ENCODE measurements at places on chromosomes 13 and 19.

GRCh38 chr13:101988140-101988539 is 413.7 kb downstream of the FGF14 start:
- DNase-seq: no peak

DNA sequence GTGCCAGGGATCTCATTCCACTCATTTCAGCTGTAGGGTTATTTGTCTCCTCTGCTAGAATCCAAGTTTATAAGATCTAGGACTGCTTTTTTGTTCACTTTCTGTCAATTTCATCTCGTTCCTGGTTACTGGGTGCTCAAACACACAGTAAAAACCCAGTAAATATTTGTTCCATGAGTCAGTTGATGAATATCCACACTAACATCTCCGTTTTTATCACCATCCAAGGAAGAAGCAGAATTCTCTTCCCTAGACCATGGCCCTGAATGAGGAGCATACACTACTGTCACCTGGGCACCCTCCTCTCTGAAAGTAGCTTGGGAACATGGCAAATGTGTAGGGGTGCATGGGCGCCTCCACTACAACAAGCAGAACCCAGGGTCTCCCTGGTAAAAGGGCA is 390.8 kb downstream of the FOXO1 start:
- no peak for DNase-seq

DNA sequence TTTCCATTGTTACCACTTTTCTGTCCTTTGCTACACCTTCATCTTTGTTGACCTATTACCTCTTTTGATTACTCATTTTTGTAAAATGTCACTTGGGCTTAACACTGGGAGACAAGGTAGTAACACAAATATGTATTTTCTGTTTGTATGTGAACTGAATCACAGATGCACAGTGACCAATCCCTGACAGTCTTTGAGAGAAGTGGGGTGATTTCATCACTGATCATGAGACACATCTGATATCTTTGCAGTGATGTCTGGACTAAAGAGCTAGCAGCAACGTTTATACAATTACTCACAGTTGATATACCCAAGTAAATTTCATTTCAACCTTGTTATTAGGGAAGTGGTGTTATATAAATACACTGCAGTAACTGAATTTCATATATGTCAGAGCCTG is 1397.4 kb upstream of the SPRY2 start:
- DNase-seq: no peak

GRCh38 chr13:49936968-49937273 is 781 bp upstream of the SPRYD7 start:
- DNase-seq: no peak

GRCh38 chr19:4064496-4065260 is 2.0 kb downstream of the ZBTB7A start:
- peak; percentile 95 for DNase-seq

- no peak for DNase-seq
Observed at GRCh38 chr19:18259893-18260292, 14.4 kb downstream of the IQCN start.
